Inflammatory macrophage (primary cell): ENCODE measurements at places on chromosomes 11 and 22.

DNA sequence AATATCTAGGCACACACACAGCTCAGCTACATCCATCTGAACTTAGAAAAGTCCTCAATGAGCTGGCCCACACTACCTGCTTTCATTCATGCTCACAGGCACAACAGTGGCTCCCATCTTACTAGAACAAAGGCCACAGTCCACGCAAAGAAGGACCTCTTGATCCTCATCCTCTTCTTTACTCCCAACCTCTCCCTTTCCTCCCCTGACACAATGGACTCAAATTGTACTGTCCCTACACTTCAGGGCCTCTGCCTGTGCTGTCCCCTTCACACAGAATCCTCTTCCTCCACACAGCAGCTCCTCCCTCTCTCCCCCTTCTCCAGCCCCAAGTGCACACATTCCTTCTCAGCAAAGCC is 12.7 kb downstream of the SMCO4 start:
- DNase-seq, result no peak

- DNase-seq, result no peak
These were observed 5.9 kb upstream of the NRXN2 start for GRCh38 chr11:64728757-64729365.

DNA sequence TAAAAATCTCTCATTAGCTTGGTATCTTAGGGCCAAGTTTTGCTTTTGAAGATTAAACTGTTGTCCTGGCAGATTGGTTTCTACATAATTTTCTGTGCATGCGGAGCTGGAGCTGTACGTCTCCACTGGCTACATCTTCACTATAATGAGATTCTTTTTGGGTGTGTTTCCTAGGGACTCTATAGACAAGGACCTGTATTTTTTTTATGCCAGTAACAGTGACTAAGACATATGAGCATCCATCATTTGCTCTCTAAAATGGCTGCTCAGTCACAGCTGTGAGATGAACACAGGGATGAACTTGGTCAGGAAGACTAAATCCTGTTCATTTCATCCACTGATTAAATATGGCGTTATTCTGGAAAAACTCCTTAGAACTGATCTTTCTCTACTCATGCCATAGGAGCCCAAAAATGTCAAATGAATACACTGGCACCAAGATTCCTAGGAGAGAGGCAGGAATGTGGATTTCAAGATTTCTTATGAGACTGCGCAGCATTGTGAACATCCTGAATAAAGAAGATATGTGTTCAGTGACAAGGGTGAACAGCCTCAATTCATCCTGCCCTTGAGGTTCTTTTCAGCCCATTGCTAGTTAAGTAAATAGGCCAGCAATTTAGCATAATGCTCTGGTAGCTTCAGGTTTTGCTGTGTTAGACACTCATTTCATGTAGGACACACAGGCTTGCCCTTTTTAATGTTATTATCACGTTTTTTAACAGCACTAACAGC is 168.2 kb downstream of the NCAM1 start:
- DNase-seq, result no peak

DNA sequence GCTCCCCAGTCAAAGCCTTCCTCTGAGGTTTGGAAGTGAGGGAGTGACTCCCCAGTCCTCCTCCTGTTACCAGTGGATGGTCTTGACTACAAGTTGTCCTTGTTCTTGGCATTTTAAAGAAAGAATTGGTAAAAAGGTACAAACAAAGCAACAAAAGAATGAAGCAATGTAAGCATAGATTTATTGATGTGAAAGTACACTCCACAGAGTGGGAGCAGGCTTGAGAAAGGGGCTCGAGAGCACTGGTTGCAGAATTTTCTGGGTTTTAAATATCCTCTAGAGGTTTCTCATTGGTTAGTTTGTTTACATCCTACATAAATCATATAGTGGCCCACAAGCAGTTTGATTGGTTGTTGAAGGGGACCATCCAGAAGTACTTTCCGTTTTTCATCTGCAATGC is 22.7 kb upstream of the GLYATL1 start:
- no peak for DNase-seq

GRCh38 chr11:9285850-9286587 is 20.9 kb upstream of the DENND5A start:
- DNase-seq, result no peak

GRCh38 chr11:89583580-89583979 is 92.4 kb upstream of the NOX4 start:
- no peak for DNase-seq

DNA sequence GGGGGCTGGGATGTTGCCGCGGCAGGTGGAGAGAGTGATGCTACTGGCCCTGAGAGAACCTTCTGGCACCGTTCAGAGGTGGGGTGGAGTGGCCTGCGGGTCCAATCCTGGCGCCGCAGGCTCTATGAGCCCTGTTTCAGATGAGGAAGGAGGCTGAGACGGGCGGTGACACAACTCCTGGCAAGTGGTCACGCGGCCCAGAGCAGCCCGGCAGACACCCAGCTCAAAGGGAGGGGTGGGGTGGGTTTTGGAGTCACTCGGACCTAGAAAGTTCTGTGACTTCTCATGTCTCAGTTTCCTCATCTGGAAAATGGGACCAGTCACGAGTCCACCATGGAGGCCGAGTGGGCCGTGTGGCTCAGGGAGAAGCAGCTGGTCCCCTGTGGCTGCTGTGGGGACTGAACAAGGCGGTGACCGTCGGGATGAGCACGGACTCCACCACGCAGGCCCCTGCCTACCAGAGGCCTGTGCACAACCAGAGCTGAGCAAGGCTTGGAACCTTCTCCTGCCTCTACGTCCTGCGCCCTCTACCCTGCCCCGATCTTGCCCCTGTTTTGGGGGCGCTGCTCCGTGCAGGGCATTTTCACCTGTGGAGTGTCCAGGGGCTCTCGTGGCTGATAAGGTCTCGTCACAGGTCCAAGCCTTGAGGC is 3.7 kb downstream of the TSPO start:
- peak; percentile 92 for DNase-seq

DNA sequence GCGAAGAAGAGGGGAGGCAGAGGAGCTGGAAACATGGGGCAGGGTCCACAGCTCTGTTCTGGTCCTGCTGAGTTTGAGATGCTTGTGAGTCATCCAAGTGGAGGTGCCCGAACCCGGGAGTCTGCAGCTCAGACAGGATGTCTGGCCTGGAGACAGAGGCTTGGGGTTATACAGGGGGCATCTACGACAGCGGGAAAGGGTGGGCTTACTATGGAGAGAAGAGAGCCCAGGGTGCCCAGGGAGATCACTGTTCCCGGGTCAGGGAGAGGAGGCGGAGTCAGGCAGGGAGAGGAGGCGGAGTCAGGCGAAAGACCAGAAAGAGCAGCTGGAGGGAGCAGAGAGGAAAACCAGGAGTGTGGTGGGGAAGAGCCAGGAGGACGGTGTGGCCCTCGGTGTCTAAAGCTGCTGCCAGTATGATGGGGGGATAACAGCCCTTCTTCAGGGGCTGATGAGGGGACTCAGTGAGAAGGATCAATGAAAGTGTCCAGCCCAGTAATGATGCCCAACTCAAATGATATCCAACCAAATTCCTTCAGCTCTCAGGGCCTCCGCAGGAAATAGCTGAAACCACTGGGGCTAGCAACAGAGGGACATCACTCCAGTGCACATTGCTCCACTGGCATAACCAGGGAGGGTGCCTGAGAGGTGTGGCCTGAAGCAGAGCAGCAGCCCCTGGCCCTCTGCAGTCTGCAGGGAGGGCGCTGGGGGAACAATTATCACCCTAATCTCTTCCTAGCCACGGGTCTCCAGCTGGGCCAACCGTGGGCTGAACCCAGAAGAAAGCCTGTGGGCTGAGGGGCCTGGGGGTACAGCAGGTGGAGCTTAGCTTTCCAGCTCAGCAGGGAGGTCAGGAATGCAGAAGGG is 2.6 kb upstream of the LTBP3 start:
- no peak for DNase-seq

GRCh38 chr22:31044262-31044861 is 36.8 kb upstream of the SMTN start:
- DNase-seq, result no peak

GRCh38 chr11:36091256-36091811 is 147.5 kb downstream of the LDLRAD3 start:
- DNase-seq, result no peak

- DNase-seq, result no peak
These were observed 734.3 kb upstream of the ARHGAP42 start for GRCh38 chr11:99952816-99953215.

DNA sequence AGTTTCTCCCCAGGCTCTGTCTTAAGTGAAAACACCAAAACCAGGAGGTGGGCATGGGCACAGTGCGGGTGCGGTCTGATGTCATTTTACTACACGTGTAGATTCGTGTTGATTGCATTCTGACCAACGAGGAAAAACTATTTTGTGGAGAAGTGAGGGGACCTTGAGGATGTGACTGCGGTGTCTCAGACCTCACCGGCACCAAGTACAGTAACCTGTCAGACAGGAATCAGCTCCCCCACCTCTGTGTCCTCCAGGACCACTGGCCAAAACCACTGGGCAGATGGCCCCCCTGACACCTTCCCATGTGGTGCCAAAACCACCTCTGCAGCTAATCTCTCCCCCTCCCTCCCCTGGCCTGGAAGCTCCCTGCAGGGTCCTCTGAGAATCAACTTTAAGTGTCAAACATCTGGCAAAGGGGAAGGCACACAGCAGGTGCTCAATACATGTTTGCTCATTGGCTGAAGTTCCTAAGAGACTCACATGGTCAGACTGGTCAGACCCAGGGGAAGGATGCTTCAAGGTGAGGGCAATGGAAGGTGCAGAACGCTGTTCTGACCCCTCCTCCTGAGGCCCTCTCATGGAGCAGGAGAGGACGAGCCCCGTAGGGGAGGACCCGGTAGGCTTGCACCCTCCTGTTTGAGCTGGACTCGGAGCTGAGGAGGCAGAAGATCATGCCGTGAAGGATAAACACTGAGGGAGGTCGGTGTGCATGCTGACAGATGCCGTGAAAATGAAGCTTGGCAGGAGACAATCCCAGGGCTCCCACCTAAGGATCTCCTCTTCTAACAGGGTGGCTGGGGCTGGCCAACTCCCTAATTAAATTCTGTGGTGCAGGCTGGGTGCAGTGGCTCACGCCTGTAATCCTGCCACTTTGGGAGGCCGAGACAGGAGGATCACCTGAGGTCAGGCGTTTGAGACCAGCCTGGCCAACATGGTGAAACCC is 129.9 kb downstream of the MPPED1 start:
- DNase-seq, result no peak

- DNase-seq, result no peak
These were observed 24.7 kb downstream of the KCNE3 start for GRCh38 chr11:74442636-74443035.

DNA sequence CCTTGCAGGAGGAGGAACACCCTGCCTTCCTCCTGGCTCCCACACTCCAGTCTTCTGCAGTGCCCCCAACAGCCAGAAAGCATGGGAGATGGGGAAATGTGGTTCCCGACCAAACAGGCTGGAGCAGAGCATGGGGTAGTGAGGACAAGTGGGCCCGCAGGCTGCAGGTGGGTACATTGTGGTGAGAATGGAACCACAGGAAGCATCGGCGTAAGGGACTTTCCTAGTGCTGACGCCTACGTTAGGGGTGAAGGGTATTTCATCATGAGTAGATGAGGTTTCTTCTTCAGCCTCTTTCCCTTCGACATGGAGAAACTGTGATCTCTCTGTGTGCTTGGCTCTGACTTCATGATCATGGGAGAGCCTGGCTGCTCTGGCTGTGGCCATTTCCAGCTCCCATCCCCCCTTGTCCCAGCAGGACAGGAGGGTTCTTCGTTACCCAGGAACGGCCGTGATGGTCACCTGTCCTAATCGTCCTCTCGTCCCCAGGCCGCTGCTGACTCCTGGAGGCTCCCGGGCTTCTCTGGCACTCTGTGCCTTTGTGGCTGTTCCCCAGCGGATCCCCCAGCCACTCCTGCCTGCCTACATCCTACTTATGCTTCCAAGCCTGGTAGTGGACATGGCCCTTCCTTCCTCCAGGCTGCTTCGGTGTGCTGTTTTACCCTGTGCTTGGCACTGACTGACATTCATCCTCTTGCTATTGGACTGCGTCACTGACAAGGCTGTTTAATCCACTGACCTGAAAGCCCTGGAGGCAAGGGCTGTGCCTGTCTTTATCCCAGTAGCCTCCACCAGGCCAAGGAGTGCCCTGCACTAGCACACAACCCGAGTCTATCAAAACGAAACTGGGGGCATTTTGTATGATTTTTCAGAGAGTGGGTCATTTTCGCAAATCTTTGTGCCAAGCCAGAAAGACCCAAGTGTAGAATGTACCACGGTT is 65.2 kb upstream of the CECR2 start:
- peak; percentile 93 for DNase-seq

DNA sequence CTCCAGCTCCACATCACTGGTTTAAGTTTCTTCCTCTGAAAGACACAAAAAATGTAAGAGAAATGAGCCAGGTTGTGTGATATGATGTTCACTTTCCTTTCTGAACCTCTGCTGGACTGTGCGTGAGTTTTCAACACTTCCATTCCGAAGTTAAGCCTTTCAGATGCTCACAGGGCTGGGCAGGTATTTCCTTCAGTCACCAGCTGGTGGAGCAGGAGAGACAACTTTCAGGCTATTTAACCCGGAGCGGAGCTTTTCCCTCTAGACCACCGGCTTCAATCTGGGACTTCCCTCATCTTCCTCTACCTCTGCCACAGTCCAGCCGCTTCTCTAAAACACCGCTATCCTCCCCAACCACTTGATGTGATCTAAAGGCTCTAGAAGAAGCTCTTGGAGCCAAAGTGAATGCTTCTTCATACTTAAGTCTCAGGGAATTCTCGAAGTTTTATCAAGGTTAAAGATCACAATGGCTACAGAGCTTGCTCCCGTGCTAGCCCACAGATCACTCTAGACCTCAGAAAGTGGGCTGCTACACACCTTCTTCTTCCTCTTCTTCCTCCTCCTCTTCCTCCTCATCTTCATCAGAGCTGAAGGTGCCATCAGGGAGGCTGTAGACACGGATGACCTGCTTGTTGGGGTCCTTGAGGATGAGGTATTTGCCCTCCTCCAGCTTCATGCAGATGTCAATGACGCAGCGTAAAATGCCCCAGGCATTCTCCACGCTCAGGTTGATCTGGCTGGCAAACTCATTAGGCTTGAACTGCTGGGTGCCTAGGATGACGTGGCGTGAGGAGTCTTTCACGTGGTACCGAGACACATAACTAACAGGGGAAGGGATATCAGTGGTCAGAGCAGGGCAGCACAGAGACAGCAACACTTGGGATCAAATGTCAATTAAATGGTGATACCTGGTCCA is 4.4 kb upstream of the FOXRED2 start:
- peak; percentile 44 for DNase-seq

DNA sequence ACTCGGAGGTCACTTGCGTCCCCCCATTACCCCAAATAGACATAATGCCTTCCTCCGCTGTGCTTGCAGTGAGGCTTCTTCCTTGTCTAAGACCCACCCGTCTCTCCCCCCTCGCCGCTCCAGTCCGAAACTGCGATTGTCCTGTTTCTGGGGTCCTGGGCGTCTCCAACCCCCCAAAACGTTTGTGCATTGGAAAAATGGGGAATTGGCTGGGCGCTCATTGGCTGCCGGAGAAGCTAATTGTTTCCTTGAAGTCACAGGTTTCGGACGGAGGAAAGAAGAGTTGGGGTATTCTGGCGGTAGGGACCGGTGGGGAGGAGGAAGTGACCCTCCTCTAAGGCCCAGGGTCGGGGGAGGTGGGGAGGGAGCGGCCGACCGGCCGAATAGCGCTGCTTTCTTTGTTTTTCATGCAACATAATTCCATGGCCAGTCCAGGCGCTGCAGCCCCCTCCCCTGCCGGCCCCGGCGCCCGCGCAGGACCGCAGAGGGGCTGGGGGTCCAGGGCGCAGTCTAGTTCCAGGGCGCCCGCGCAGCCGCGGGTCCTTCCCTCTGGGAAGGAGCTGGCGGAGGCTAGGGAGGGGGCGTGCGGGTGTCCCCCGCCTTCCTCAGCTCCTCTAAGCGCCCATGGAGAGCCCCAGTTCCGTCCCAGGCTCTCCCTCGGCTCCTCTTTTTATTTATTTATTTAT is 12.7 kb upstream of the CPT1A start:
- DNase-seq, result no peak
